ENCODE measurements at places on chromosomes 16 and 17.

DNA sequence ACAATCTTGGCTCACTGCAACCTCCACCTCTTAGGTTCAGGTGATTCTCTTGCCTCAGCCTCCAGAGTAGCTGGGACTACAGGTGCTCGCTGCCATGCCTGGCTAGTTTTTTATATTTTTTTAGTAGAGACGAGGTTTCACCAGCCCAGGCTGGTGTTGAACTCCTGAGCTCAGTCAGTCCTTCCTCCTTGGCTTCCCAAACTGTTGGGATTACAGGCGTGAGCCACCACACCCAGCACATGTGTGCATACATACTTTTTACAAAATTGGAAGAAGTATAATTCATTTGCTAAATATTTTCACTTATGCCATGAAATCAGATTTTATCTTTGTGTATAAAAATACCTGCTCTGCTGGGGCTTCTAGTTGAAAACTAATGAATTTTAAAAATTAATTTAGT is 13.2 kb downstream of the BPTF start:
- DNase-seq = no peak

- DNase-seq = no peak
These were observed 2.7 kb downstream of the XYLT1 start for GRCh38 chr16:17467923-17468540.

GRCh38 chr17:8946476-8946875 is 19.0 kb downstream of the PIK3R5 start:
- no peak for DNase-seq

GRCh38 chr17:72502371-72503341 is 381.8 kb downstream of the SOX9 start:
- no peak for DNase-seq

- no peak for DNase-seq
These were observed 17.1 kb downstream of the RND2 start for GRCh38 chr17:43042025-43042628.
